ENCODE measurements at places on chromosomes 5 and 9.

DNA sequence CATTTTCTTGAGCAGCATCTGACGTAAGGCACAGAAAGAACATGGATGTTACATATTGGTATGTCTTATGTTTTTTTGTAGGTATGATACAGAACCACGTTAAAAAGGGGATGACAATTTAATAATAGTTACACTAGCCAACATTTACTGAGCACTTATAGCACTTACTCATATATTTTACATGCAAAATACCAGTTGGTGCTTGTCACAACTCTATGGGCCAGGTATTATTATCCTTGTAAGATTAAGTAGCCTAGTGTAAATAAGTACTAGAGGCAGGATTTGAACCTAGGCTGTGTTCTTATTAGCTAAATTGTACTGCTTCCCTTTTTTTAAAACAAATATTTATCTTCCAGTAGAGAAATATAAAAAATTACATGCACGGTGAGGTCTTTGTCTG, 83.5 kb downstream of the RANBP17 start:
- no peak for DNase-seq

DNA sequence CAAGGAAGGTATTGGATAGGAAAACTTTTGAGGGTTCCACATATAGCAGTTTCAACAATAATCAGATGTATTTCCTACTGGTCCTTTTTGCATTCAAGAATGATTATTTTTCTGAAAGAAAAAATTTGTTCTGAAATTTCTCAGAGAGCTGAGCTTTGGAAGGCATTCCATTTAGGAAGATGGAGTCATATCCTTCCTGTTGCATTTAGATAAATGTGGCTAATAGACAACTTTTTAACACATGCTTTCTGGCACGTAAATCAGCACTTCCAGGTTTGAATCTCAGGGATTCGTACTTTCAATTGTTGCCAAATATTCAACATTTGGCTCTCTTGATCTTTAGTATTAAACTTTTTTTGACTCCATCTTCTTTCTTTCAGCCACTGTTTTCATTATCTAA, 24.8 kb upstream of the TLR4 start:
- DNase-seq = no peak

GRCh38 chr5:24444414-24444813, 200.4 kb downstream of the CDH10 start:
- no peak for DNase-seq

DNA sequence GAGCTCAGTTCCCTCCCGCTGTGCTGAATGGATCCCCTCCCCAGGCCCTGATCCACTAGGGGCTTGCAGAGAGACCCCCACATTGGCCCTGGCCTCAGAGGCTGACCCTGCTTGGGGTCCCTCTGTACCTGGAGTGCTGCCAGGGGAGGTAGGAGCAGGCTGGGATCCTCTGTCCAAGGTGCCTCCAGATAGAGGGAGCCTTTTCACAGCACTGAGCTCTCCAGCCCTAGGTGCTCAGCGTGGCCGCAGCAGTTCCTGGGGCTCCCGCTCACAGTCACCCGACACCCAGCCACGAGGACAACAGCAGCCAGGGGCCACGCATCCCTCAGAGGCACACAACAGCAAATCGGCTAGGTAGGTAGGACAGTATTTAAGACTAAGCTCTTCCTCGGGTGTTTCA, 62.2 kb upstream of the IRX2 start:
- DNase-seq = no peak

DNA sequence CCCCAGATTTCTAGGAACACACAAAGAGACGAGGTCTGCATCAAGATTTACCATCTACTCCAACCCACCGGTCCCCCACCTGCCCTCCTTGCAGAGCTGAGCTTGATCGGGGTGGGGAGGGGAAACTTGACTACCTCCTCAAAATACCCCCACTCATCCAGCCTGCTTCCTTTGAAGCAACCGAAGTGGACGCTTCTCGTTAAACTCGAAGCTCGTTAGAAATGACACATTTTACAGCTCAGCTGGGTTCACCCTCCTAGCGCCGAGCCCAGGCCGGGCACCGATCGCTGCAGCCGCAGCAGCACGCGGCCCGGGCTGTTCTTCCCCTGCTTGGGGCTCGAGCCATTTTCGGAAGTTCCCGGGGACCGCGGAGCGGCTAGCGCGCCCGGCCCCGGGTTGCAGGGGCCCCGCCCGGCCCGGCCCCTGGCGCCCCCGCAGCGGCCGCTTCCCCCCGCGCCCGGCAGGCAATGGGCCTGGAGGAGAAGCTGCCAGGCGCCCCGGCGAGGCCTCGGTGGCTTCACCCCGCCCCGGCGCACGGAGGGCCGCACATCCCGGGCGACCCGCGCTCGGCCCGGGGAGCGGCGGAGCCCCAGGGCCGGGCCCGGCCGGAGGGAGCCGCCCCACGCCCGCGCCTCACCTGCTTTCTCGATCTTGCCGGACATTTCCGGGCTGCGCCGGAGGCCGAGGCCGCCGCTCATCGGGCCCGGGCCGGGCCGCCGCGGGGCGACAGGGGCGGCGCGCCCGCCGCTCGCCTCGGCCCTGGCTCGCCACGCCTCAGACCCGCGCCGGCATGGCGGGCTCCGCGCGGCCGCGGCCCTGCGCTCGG, 530 bp downstream of the RAPGEF1 start:
- DNase-seq = peak; percentile 23

All from CD4-positive, alpha-beta T cell treated with Interleukin-6 at 100 ng/mL for 8 hours (primary cell).